ENCODE measurements at places on chromosomes 3 and 15. TPM values are rescaled to one million over a fixed set of nuclear protein-coding genes. Genes with fewer than 3 reads are reported as not detected.

KLHL6 gene
- 31.3 TPM for total RNA-seq

CRABP1 gene
- not detected for total RNA-seq

ST6GAL1 gene
- 96.8 TPM for total RNA-seq

DNA sequence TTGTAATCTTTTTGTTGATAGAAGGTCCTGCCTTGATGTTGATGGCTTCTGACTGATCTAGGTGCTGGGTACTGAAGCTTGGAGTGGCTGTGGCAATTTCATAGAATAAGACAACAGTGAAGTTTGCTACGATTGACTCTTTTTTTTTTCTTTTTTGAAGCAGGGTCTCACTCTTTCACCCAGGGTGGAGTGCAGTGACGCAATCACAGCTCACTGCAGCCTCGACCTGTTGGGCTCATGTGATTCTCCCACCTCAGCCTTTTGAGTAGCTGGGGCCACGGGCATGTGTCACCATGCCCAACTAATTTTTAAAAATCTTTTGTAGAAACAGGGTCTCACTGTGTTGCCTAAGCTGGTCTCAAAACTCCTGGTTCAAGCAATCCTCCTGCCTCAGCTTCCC, 14.2 kb downstream of the ARID3B start:
- DNase-seq, result no peak

- DNase-seq, result no peak
Observed at GRCh38 chr15:58755956-58756355, 6.4 kb upstream of the ADAM10 start.

Data from CD8-positive, alpha-beta memory T cell (primary cell).